ENCODE measurements at places on chromosomes 5 and 9. TPM values are rescaled to one million over a fixed set of nuclear protein-coding genes. Genes with fewer than 3 reads are reported as not detected.

Gene NPM1
- total RNA-seq: 469 TPM

Gene LOX
- 14.8 TPM for total RNA-seq

DNA sequence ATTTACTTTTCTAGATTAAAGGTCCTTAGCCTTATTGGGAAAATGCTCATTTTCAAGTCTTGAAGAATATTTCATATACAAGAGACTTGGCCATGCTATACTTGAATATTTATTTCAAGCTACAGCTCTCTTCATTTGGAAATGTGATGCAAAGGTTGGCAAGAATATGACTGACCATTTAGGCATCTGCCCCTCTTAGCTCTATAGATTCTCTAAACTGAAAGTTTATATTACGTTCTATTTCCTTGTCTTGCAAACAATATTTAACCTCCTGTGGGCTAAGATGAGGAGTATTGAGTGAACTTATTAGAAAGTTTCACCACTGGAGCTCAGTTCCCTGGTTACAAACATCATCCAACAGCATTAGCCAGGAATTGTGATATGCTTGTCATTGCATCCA, 593.1 kb downstream of the MAT2B start:
- H3K4me1 ChIP-seq: no peaks in the 10 kb centered on the region
- H3K36me3 ChIP-seq: no peaks in the 10 kb centered on the region
- H3K27ac ChIP-seq: no peak overlapping the region

Gene KCNMB1
- total RNA-seq: 0.08 TPM

GRCh38 chr5:155434681-155435080, 421.1 kb downstream of the KIF4B start:
- no peak for DNase-seq
- H3K36me3 ChIP-seq: no peaks in the 10 kb centered on the region
- no peak overlapping the region for H3K27ac ChIP-seq

DNA sequence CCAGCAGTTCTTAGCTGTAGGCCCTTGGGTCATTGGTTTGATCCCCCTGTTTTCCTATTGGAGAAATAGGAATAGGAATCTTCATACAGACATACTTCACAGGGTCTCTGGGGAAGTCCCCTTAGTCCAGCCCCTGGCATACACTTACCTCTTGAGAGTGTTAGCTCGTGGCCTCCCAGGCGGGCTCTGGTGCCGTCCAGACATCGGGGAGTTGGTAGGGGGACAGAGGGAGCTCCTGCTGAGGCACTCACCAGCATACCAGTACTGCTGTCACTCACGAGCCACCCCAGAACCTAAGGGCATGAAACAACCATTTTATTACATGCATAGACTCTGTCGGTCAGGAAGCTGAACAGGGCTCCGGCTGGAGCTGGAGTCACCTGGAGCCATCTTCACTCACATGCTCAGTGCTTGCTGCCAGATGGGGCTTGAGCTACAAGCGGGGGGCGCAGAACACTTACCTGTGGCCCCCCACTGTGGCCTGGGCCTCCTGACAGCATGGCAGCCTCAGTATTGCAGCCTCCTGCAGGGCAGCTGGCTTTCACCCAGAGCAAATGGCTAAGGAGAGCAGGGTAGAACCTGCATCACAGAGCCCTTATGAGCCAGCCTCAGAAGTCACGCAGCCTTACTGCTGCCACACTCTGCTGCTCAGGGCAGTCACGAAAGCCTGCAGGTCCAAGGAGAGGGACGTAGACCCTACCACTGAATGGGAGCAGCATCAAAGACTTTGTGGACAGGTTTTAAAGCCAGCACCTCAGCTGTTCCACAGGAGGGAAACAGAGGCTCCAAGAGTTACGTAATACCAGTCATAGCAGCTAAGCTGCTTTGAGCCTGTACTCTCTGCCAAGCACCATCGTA, 58.3 kb upstream of the ANGPTL2 start:
- H3K27me3 ChIP-seq: no peaks in the 10 kb centered on the region
- no peaks in the 10 kb centered on the region for H3K4me1 ChIP-seq
- H3K36me3 ChIP-seq: no peaks in the 10 kb centered on the region
- no peak overlapping the region for H3K4me3 ChIP-seq
- H3K27ac ChIP-seq: no peak overlapping the region

GRCh38 chr5:180366326-180366725, 13.2 kb upstream of the GFPT2 start:
- no peaks in the 10 kb centered on the region for H3K36me3 ChIP-seq
- H3K27ac ChIP-seq: no peak overlapping the region
- DNase-seq: no peak
- H3K27me3 ChIP-seq: no peaks in the 10 kb centered on the region
- no peak overlapping the region for H3K4me3 ChIP-seq

- H3K36me3 ChIP-seq: no peaks in the 10 kb centered on the region
- DNase-seq: no peak
- no peak overlapping the region for H3K4me3 ChIP-seq
- peaks cover 10% of the 10 kb centered on the region for H3K4me1 ChIP-seq
- H3K27ac ChIP-seq: no peak overlapping the region
- no peaks in the 10 kb centered on the region for H3K27me3 ChIP-seq
Measured at GRCh38 chr9:127917603-127918002, 762 bp upstream of the ST6GALNAC4 start.

Gene OTP
- total RNA-seq: not detected

GRCh38 chr9:95008151-95008771, 281.8 kb downstream of the AOPEP start:
- H3K36me3 ChIP-seq: no peaks in the 10 kb centered on the region
- no peak for DNase-seq
- H3K27me3 ChIP-seq: no peaks in the 10 kb centered on the region

Gene KCNIP1
- total RNA-seq: 0.46 TPM

GRCh38 chr5:40826489-40827187, 8.4 kb downstream of the RPL37 start:
- H3K36me3 ChIP-seq: no peaks in the 10 kb centered on the region
- no peaks in the 10 kb centered on the region for H3K27me3 ChIP-seq
- no peak for DNase-seq
- no peak overlapping the region for H3K4me3 ChIP-seq
- no peak overlapping the region for H3K27ac ChIP-seq

- no peak for DNase-seq
- no peak overlapping the region for H3K4me3 ChIP-seq
- H3K4me1 ChIP-seq: no peaks in the 10 kb centered on the region
- H3K27me3 ChIP-seq: no peaks in the 10 kb centered on the region
Measured at GRCh38 chr5:178486239-178486641, 104.0 kb downstream of the COL23A1 start.

GRCh38 chr9:5466766-5467165, 16.4 kb downstream of the CD274 start:
- no peaks in the 10 kb centered on the region for H3K27me3 ChIP-seq
- DNase-seq: no peak
- no peak overlapping the region for H3K4me3 ChIP-seq
- no peaks in the 10 kb centered on the region for H3K4me1 ChIP-seq
- no peak overlapping the region for H3K27ac ChIP-seq

DNA sequence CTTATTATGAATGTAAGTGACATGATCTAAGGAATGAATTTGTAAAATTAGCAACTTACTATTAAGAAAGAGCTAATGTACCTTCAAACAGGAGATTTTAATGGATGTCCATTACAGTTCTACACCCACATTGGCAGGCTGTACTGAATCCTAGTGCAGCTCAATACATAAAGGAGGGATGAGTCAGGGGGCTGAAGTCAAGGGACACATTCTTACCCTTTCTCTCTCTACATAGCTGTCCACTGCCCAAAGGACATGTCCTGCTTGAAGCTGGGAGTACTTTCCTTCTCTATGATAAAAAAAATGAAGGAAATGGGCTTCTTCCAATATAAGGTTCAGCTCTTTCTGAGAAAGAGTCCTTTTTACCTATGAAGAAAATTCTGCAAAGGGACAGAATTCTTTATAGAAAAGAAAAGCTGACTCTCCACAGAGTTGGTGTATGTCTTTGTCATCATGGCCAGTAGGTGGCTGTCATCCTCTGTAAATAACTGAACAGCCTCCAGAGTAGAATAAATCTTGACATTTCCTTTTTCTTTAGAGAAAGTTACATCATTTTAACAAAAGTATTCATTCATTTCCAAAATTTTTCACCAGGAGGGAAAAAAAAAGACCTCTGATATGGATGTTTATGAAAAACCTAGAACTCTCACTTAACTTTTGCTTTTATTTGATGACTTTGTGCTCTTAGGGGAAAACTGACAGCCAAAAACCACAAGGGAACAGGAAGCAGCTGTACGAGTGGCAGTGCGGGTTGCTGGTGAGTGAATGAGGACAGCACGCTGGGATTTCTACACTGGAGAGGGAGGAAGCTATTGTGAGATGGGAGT, 13.1 kb upstream of the IFNA14 start:
- H3K27me3 ChIP-seq: no peaks in the 10 kb centered on the region
- no peak for DNase-seq
- H3K4me3 ChIP-seq: no peak overlapping the region
- peaks cover 4% of the 10 kb centered on the region for H3K4me1 ChIP-seq

Gene SLC4A9
- total RNA-seq: 0.12 TPM

- no peaks in the 10 kb centered on the region for H3K36me3 ChIP-seq
- DNase-seq: no peak
- H3K4me3 ChIP-seq: no peak overlapping the region
- H3K27me3 ChIP-seq: no peaks in the 10 kb centered on the region
- H3K4me1 ChIP-seq: no peaks in the 10 kb centered on the region
- no peak overlapping the region for H3K27ac ChIP-seq
Measured at GRCh38 chr5:11426442-11426841, 477.8 kb downstream of the CTNND2 start.
